ENCODE measurements at places on chromosomes 3 and 15.

- no peak for DNase-seq
Observed at GRCh38 chr3:58478781-58479180, 13.1 kb upstream of the KCTD6 start.

- no peak for DNase-seq
Observed at GRCh38 chr3:25582242-25582641, 82.5 kb downstream of the TOP2B start.

- DNase-seq = no peak
Observed at GRCh38 chr15:48833526-48834239, 22.8 kb upstream of the CEP152 start.

GRCh38 chr3:16066975-16067374 lies 107.5 kb upstream of the GALNT15 start:
- no peak for DNase-seq

GRCh38 chr3:58035524-58036255 lies 27.5 kb downstream of the FLNB start:
- DNase-seq = no peak

DNA sequence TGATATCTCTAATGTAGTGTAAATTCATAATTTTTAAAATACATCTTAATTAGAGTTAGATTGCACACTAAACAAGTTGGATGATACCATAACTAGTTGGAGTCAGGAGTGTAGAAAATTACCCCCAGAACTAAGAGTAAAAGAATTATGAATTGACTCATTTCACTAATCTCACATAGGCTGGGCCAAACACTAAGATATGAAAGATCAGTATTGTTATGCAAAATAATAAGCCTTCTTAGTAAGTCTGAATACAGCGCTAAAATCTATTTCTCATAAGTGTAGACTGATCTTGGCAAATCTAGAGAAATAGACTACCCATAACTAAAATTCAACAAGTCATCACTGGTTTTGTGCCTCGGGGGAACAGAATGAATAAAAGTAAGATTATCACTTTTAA lies 979.0 kb downstream of the ROBO1 start:
- DNase-seq = no peak

Data from Ammon's horn (tissue), 1 donor.